Posterior vena cava (tissue), 2 donors: ENCODE measurements at places on chromosomes 13 and 19. TPM values are rescaled to one million over a fixed set of nuclear protein-coding genes. Genes with fewer than 3 reads are reported as not detected.
A peak's percentile ranks its signal among the peaks of the same experiment; 100 is the strongest.

CGB3 gene
- total RNA-seq: not detected

C1QTNF9B gene
- total RNA-seq: not detected

ERICH6B gene
- total RNA-seq: not detected

MATK gene
- total RNA-seq: 1.1 TPM

C2CD4C gene
- total RNA-seq: 2.9 TPM

PRTN3 gene
- not detected for total RNA-seq

CEACAM6 gene
- not detected for total RNA-seq

- no peak for DNase-seq
Observed at GRCh38 chr19:23896912-23897311, 17.8 kb upstream of the ZNF726 start.

GRCh38 chr19:55442372-55442961 lies 633 bp downstream of the SHISA7 start:
- DNase-seq: no peak

- DNase-seq: no peak
Observed at GRCh38 chr13:40171566-40171965, 494.9 kb downstream of the FOXO1 start.

- no peak for DNase-seq
Observed at GRCh38 chr13:105638426-105638825, 897.0 kb downstream of the EFNB2 start.

DNA sequence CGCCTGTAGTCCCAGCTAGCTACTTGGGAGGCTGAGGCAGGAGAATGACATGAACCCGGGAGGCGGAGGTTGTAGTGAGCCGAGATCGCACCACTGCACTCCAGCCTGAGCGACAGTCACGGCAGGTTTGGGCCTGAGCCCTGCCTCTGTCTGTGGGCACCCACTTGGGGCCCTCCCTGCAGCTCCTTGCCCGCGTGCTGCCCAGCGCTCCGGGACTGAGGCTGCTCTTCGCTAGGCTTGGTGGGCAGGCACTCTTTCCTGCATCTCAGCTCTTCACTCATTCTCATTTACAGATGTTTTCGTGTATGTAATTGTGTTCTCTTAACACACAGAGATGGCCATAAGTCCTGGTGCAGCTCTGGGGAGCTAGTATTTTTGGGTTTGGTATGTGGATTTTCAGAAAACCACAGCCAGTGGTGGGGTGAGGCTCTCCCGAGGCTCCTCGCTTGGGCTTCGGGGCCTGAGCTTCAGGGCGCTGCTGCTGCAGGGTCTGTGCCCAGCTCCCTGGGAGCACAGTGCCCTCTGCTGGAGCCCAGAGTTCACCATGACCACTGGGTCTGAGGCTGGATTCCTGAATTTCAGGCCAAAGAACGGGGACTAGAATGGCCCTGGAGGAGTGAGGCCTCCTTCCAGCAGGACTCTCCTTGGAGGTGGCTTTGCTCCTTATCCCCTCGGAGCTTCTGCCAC lies 15.2 kb downstream of the UPF1 start:
- peak; percentile 95 for DNase-seq

DNA sequence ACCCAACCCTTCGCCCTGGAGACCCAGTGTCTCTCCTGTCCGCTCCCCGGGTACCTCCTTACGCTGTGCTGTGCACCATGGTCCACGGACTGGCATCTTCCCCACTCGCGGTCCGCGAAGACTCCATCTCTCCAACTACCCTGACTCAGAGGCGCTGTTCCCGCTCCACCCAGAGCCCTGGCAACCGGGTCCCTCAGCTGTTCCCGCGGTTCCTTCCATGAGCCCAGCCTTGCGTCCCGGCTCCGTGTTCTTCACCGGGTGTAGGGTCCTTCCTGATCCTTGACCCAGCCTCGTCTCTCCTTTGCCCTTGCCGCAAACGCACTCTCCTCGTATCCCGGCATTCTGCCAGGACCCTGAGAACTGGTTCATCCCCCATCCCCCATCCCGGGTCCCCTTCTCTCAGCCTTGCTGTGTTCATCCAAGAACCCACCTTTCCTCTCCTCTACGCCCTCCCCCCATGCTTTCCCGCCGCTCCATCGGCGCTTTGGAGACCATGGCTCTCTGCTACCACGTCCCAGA lies 664 bp downstream of the ICAM5 start:
- peak; percentile 83 for DNase-seq

DNA sequence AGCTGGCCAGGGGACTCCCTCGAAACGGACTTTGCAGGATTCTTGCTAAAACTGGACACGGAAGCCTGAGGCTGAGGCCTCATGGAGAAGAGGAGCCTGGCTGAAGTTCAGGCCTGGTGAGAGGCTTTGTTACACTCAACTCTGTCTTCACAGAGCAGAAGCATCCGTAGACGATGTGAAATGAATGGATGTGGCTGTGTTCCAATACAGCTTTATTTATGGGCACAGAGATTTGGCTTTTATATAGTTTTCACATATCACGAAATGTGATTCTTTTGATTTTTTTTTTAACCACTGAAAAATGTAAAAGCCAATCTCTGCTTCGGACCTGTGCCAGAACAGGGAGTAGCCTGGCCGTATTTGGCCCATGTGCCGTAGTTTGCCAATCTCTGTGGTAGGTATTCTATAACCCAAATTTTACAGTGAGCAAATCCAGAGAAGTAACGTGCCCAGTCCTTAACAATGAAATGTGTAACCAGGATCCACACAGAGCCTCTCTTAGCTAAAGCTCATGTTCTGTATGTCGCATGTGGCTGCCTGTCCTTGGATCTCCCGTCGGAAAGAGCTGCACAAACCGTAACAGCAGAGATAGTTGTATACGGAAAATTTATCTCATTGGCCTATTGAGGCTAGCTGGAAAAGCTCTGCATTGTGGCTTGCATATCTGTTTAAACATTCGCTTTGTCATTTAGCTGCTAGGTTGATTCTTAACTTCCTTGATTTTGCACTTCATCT lies 171.6 kb upstream of the RNF113B start:
- DNase-seq: no peak

GRCh38 chr13:111474136-111475002 lies 153.9 kb downstream of the TEX29 start:
- DNase-seq: peak; percentile 72

GRCh38 chr13:48615049-48615448 lies 38.7 kb upstream of the CYSLTR2 start:
- DNase-seq: no peak

DNA sequence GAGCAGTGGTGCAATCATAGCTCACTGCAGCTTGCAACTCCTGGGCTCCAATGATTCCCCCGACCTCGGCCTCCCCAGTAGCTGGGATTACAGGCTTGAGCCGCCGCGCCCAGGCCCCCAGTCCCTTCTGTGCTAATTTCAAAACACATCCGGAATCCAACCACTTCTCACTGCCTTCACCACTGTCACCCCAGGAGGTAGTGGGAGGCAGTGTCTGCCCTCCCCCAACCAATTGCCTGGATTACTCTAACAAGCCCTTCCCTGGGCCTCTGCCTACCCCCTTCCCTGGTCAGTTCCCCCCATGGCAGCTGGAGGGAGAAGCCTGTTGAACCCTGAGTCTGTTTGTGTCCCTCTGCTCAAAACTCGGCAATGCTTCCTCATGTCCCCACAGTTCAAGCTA lies 2.3 kb downstream of the PRAM1 start:
- DNase-seq: no peak

DNA sequence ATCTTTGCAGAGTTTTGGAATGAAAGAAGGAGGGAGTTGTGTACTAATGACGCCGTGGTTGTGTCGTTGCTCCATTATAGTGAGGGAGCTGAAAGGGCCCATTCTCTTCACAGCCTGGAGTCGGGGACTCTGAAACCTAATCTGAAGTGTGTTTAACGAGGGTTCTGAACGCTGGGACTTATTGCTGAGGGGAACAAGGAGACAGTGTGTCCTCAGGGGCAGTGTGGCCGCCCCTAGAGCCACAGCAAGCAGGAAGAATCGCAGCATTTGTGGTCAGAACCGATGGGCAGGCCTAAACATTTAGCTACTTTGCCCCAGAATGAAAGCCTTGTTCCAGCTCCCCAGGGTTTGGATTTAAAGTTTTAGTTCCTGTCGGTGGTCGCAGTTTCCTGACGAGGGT lies 156.4 kb upstream of the RNF113B start:
- no peak for DNase-seq

GRCh38 chr13:103199380-103200088 lies 133.3 kb upstream of the SLC10A2 start:
- no peak for DNase-seq

GRCh38 chr19:18605196-18605545 lies 1.4 kb downstream of the CRLF1 start:
- no peak for DNase-seq

GRCh38 chr13:103883698-103884097 lies 817.5 kb upstream of the SLC10A2 start:
- DNase-seq: no peak

GRCh38 chr19:38842439-38843174 lies 7.2 kb downstream of the HNRNPL start:
- no peak for DNase-seq

GRCh38 chr19:53538378-53539109 lies 599 bp downstream of the ZNF331 start:
- no peak for DNase-seq

- no peak for DNase-seq
Observed at GRCh38 chr13:94602467-94602866, 810 bp downstream of the GPR180 start.

GRCh38 chr13:24931450-24932251 lies 164.3 kb upstream of the PABPC3 start:
- no peak for DNase-seq
